ENCODE measurements at places on chromosomes 11 and 22.

GRCh38 chr11:86040919-86041850 lies 27.7 kb downstream of the PICALM start:
- no peak for DNase-seq

DNA sequence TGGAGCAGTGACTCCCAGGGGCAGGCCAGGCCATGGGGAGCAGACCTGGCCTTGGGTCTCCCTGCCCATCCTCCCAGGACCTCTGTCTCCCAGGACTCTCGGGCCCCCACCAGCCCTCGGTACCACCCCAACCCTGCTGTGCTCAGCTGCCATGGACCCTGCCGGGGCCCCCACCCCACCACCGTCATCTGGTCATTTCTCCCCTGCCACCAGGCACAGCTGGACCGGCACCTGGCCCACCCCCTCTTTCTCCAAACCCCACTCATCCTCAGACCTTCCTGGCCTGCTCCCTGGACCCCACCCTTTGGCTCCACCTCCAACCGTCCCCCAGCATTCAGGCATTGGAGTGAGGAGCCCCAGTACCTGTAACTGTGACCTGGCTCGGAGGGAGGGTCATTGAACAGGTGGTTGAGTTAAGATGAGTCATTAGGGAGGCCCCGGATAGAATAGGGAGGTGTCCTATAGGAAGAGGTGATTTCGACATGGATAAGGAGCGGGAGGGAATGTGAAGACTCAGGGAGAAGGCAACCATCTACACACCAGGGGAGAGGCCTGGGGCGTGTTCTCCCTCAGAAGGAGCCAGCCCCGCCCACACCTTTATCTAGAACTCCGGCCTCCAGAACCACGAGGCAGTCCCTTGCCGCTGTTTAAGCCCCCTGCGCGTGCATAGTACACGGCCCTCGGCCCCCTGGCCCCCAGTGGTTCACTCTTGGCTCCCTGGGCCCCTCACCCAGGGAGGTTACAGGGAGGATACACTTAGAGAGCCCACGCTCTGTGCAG lies 1395.9 kb downstream of the BRD1 start:
- DNase-seq, result no peak

DNA sequence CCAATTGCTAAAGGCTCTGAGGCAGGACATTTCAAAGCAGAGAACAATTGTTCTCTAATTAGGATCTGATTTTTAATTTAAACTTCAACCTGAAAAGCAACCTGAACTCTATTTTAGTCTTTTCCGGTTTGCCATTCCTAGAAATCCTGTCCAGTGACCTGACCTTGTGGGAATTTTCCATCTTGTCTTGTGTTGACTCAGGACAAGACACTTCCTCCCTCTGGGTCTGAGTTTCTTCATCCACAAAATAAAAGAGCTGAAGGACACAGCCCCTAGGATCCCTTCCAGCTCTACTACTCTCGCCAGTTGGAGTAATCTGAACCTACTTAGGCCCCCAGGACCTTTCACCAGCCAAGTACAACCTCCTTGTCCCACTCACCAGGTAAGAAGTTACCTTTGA lies 66.5 kb upstream of the POU2AF1 start:
- DNase-seq, result no peak

DNA sequence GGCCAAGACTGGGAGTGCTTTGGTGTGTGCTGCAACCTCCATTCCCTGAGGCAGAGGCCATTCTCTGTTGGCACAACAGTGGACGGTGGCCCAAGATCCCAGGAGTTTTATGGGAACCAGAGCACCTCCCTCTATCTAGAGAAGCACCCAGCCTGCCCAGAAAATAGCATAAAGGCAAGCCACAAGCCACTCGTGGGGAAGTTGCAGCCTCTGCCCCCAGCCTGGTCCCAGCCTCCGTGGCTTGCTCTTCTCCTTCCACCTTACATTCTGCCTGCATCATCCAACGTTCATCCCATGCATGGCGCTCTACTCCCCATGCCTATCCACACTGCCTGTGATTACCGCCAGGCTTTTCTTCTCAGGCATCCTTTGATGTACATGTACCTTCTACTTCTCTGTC lies 15.8 kb downstream of the IL17RA start:
- DNase-seq, result no peak
